ENCODE measurements at places on chromosomes 1 and 21.
A peak's percentile ranks its signal among the peaks of the same experiment; 100 is the strongest.

- no peak for DNase-seq
Observed at GRCh38 chr1:229478852-229479251, 29.3 kb downstream of the NUP133 start.

- no peak for DNase-seq
Observed at GRCh38 chr1:155940993-155941844, at the start of gene RXFP4. TSS of gene RXFP4 (plus strand) at chr1:155941638. CDS start at chr1:155941710, 72 bp downstream.

GRCh38 chr1:54407404-54408146 is 1.4 kb upstream of the SSBP3 start:
- DNase-seq: peak; percentile 87

DNA sequence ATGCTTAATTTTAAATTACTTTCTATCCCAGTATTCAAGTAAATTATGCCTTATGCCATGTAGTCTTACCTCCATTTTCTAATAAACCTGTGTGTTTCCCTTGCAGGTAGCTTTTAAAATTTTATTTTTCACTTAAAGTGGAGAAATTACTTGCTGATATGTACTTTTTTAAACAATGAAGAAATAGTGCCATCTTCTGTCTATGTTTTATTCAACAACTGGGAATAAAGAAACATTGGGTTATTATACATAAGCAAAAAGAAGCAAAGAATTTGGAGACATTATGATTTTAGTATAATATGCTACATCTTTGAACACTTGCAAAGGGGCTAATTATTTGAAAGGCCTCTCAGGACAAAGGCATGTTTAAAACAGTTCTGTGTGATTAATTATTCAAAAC is 1912.9 kb downstream of the MRPL39 start:
- DNase-seq: no peak

DNA sequence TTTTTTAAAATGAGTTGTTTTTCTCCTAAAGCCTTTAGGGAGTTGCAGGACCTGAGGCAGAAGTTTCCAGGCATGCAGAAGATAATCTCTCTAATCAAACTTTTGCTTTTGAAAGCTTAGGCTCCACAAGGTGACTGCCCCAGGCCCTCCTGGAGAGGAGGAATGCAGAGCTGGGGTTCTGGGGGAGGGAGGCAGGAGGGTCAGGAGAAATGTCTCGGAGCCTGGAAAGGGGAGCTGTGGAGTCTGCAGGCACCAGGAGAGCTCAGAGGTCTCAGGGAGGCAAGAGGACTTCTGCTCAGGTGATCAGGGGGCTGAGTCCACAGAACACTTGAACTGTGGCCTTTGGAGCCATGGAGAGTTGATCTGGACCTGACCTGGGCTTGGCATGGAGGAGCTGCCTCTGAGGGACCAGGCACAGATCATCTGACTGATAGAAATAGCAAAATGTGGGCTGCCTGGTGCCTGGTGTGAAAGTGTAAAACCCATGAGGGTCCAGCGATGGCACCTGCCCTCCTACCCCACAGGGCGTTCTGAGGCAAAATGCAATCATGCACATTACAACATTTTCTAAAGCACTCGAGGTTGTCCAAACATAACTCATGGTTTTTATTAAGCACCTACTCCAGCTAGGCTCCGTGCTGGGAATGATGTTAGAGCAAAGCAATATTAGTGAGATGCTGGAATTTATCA is 10.0 kb upstream of the ABCG1 start:
- DNase-seq: no peak

DNA sequence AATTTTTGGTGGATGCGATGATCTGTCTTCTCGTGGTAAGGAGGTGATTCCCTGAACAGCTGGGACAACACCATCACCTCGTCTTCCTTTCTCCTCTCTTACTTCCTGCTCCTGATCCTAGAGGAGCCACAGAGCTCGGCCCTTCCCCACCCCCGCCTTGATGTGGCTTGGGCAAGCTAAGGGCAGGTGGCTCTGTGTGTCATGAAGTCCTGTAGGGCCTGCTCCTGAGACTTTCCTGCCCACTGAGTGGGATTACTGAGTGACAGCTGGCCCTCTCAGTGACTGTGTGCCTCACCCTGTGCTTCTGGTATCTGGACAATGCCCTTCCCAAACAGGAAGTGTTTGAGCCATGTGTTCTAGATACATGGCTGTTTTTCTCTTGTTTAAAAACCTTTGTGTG is 153.0 kb downstream of the KCNJ6 start:
- no peak for DNase-seq

DNA sequence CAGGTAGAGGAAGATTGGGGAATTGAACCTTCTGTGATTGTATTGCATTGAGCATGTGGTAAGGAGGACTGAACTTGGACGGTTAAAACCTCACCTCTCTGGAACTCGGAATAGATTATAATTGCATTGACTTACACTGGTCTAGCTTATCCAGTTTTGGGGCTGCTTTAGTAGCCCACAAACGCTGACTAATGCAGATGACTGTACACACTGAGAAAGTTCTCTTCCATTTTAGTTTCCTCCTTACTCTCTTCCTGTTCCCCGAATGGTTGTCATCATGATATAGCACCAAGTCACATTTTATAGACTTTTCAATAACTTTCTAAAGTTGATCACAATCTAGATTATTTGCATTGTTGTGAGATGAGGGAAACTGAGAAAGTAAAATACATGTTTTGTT is 78.2 kb downstream of the NFIA start:
- no peak for DNase-seq

- no peak for DNase-seq
Observed at GRCh38 chr1:34657849-34658248, 97.0 kb upstream of the GJB5 start.

DNA sequence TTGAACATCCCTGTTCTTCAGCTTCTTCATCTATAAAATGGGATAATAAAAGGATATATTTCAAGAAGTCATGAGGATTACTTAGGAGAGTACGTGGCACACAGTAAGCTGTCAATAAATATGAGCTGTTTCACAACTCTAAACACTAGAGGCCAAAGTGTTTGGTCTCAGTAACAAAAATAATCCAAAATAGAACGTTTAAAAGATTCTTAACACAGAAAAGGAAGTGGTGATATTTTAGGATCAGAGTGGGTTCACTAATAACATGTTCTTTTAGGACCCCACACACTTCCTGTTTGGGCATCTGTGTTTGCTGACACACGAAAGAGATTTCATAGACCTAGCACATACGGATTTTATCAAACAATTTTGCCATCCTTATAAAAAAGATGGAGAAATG is 32.9 kb downstream of the TNFSF18 start:
- no peak for DNase-seq

- DNase-seq: no peak
Observed at GRCh38 chr1:156658945-156659574, 17.1 kb downstream of the BCAN start.

- DNase-seq: no peak
Observed at GRCh38 chr1:212746546-212746945, 45.0 kb downstream of the NSL1 start.

DNA sequence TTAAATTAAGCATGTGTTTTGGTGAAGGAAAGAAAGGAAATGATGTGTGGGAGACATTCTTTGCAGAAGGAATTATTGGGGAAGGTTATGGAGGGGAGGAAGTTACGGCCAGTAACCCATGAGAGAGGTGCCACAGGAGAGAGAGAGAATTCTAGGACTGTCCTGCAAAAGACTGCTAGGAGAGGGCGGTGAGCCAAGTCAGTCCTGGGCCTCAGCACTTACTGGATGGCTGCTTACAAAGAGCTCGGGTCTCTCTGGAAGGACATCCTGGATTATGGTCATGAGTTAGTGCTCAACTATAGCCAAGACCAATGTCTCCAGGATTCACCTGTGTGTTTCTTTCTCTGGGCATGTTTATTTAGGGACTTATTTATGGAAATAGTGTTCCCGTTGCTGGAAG is 74.4 kb upstream of the HSD17B7 start:
- DNase-seq: no peak

- no peak for DNase-seq
Observed at GRCh38 chr1:119000371-119001180, 12.4 kb upstream of the TBX15 start.

GRCh38 chr1:56837244-56837939 is 17.2 kb upstream of the C8A start:
- DNase-seq: no peak

DNA sequence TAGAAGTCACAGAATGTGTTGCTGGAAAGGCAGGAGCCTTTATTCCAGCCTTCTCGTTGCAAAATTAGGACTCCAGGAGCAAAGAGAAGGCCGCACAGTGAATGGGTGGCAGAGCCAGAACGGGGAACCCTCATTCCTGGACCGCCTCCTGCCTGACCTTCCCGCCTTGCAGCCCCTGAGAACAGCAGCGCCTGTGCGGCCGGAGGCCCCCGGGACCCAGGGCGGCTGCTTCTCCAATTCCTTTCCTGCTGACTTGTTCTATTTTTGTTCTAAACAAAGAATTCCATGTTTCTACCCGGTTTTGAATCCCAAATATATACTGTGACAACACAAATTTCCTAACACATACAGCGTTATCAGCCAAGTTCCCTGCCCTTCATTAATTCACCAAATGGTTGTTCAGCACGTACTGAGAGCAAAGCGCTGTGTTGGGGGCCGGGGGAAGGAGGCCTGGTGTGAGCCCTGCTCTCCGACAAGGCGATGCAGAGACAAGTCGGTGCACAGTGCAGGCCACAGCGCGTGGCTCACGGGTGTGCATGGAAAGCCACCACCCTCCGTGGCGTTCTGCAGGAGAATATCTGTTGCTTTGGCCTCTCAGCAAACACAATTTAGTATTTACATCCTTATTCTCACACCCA is 31.9 kb upstream of the COL6A2 start:
- DNase-seq: no peak

GRCh38 chr1:42152119-42152518 is 1.1 kb upstream of the GUCA2B start:
- no peak for DNase-seq

- DNase-seq: no peak
Observed at GRCh38 chr1:66981679-66982078, 56.9 kb downstream of the MIER1 start.

All from AG09319 (cell line).